ENCODE measurements at places on chromosomes 4 and X.

DNA sequence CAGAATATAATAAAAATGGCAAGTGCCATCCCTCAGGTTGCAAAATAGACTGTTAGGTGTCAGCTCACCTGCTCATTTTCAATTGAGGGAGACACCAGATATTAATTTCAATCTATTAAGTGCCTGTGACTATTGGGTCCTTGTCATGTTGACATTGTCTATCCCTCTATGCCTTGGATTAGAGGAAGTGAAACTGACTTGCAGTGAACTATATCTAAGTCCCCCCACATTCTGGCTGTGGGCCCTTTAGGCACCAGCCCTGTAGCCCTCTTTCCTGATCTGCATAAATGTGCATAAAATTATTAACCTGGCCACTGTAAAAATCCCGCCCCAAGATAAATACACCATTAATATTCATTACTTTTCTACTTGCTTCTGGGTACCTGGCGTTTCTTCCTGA, 293.0 kb upstream of the CLNK start:
- no peak for DNase-seq

- DNase-seq = no peak
These were observed 86.7 kb downstream of the PSAPL1 start for GRCh38 chr4:7347981-7348380.

DNA sequence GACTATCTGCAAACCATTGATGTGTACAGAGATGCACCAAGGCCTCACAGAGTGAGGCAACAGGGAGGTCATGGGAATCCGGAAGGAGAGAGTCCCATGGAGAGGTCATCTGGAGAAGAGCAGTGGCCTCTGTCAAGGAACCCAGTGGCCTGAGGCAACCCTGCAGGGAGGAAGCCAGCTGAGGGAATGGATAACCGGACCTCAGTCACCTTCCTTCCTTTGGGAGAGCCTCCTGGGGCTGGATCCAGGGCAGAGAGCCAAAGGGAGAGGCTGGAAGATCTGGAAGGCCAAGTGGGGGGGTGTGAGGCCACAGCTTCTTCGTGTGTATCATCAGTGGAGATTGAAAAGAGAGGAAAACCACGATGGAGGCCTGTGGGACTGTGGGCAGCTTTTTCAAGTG, 24.3 kb upstream of the CD38 start:
- no peak for DNase-seq

- DNase-seq = no peak
These were observed 105.7 kb downstream of the HMX1 start for GRCh38 chr4:8765631-8766590.

- DNase-seq = no peak
These were observed 8.6 kb upstream of the CCDC149 start for GRCh38 chr4:24921491-24921890.

- DNase-seq = no peak
These were observed 257.7 kb downstream of the ANKRD50 start for GRCh38 chr4:124454772-124455270.

- DNase-seq = no peak
These were observed 1.0 kb upstream of the EDA start for GRCh38 chrX:69614886-69615285.

DNA sequence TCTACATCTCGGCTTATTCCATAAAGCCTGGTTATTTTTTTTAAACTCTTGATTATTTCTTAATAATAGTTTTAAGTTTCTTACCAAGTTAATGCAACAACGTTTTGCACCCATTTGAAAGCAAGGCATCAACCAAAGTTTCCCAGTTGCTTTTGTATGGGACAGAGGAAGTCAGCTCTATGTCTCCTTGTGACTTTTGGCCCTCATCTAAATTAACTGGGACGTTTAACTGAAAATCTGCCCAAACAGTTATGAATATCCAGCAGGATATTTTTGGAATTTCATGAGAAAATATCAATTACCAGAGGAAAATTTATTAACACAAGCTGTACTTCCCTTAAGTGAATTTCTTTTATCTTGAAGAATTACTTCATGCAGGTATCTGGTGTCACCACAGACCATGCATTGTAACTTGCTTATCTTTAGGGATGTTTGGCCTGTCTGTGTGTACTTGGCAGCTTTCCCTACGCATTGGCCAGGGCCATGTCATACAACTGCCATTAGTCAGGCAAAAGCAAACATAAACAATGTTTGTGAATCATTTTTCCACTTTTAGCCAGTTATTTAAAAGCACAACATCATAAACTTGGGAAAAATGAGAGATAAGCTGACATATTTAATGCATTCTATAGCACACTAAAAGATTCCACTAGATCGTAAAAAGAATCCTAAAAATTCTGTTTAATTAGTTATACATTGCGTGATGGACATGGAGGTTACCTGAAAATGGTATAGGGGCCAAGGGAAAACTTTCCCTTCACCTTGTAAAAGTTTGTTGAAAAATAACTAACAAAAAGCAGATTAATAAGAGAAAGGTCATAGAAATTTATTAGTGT, 101.4 kb upstream of the PDE5A start:
- no peak for DNase-seq

DNA sequence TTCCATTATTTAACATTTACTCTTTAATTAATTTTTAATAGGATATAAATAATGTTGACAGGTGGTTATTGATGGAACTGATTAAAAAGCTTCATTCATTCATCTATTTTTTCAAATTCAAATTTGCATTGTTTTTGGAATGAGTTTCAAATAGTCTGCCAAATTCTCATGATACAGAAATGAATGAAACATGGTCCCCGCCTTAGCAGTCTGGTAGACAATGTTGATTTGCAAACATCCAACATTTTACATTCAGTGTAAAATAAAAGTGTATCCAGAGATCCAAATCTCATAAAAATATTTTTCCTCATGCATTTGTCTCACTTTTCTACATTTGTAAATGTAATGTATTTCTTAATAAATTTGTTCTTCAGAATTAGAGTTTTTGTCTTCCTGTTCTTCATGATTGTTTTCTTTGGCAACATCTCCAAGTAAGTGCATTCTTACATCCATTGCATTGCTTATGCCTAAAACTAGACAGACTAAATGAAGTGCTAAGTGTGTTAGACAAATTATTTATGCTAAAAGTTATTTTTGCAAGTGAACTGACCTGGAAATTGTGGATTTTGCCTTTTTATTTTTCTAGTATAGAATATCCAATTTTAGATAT, 142.3 kb downstream of the PCDH18 start:
- DNase-seq = no peak
